ENCODE measurements at places on chromosomes 6 and 20. TPM values are rescaled to one million over a fixed set of nuclear protein-coding genes. Genes with fewer than 3 reads are reported as not detected.

BLCAP gene
- total RNA-seq: 88.3 TPM

PXMP4 gene
- 5.9 TPM for total RNA-seq

FAM229B gene
- 5.5 TPM for total RNA-seq

EDN1 gene
- 91.0 TPM for total RNA-seq

PLN gene
- not detected for total RNA-seq

SNHG17 gene
- 7.1 TPM for total RNA-seq

ULBP2 gene
- total RNA-seq: 5.1 TPM

C6orf58 gene
- total RNA-seq: not detected

PTK6 gene
- 0.22 TPM for total RNA-seq

MYBL2 gene
- 45.0 TPM for total RNA-seq

SUN5 gene
- not detected for total RNA-seq

POLR1H gene
- 21.6 TPM for total RNA-seq

OTOR gene
- not detected for total RNA-seq

PPIL1 gene
- 33.9 TPM for total RNA-seq

GNAS-AS1 gene
- 1.2 TPM for total RNA-seq

CLPSL2 gene
- total RNA-seq: not detected

CST4 gene
- total RNA-seq: not detected

MYH7B gene
- 0.39 TPM for total RNA-seq

CYB5R4 gene
- 2.7 TPM for total RNA-seq

VSTM2L gene
- total RNA-seq: 61.3 TPM

GNMT gene
- total RNA-seq: not detected

SCRT2 gene
- not detected for total RNA-seq

DEF6 gene
- total RNA-seq: 10.1 TPM

ZNF391 gene
- 1.5 TPM for total RNA-seq

ADGRF1 gene
- under 0.01 TPM for total RNA-seq

FRS3 gene
- total RNA-seq: 2.7 TPM

OCSTAMP gene
- not detected for total RNA-seq

SALL4 gene
- not detected for total RNA-seq

ZBTB46 gene
- 1.6 TPM for total RNA-seq

HCK gene
- not detected for total RNA-seq

TPD52L1 gene
- total RNA-seq: 88.3 TPM

RHAG gene
- total RNA-seq: not detected

SAMD5 gene
- under 0.01 TPM for total RNA-seq

GABBR1 gene
- 11.3 TPM for total RNA-seq
